ENCODE measurements at places on chromosomes 13 and 19.

GRCh38 chr13:84925443-84925842 is 873.8 kb downstream of the SLITRK6 start:
- DNase-seq, result no peak

DNA sequence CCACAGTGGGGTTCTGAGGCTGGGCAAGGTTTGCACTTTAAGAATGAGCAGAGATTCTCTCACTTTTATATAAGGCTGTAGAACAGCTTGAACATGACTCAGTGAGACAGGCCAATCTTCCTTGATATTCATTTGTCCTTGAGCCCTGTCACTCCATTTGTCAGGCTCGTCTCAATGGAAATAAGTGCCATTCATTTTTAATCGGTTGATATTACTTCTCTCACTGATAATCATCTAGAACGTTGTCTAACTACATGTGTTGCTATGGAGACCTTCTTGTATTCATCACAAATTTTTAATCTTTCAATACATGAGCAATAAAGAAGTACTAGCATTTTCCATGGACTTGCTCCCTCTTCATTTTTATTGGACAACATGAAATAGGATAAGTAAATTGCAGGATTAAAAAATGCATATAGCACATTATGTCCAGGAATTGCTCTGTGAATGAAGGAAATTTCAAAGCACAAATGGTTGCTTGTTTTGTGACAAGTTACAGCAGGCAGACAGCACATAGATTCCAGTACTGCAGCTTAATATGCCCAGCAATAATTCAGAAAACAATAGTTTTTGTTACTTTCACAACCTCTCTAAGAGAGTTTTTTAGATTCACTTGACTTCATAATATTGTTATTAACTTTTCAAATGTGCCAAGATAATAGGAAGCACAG is 1178.4 kb upstream of the ATXN8OS start:
- no peak for DNase-seq

DNA sequence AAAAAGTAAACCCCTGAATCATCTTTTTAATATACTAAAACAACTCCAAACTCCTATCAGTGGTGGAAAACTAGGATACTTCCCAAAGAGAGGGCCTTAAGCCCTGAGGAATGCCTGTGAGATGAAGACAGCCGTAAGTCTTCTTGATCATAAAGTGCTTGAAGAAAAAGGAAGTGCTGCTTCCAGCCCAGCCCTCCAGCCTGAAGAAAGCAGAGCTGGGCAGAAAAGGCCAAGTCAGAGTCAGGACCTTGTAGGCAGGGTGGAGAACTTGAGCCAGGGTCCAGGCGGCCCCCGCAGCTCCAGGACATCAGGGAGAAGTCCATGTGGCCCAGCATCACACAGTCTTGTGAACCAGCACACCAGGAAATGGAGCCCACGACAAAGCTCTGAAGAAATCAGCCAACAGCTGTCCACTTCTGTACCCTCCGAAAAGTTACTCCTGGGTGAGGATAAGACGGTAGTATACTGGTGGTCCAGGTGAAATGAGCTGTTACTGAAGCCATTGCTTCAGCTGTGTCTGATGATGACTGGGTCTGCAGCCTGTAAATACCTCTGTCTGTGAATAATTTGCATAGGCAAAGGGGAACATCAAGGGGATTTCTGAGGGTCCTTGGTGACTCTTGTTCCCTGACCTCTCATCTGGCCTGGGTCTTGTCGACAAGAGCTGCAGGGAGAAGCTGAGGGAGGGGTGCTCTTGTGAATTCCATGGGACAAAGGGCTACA is 18.7 kb upstream of the CRYL1 start:
- no peak for DNase-seq

GRCh38 chr19:55590617-55591016 is 8.7 kb downstream of the FIZ1 start:
- no peak for DNase-seq

DNA sequence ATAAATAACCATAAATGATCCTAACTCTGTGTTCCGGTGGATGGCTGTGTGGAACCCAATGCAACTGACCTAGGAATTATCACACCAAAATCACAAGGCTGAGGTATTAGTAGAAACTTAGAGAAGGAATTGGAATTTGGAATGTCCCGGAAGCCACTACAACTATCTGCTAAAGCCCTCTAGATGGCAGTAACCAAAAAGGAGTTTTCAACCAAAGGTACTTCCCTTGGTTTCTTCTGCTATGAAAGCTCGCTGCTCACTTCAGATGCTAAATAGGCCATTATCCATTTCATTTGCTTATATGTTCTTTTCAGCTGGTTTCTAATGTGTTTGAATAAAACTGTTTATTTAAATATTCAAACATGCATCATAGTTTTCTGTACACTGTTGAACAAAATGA is 1589.1 kb upstream of the SPRY2 start:
- DNase-seq, result no peak

DNA sequence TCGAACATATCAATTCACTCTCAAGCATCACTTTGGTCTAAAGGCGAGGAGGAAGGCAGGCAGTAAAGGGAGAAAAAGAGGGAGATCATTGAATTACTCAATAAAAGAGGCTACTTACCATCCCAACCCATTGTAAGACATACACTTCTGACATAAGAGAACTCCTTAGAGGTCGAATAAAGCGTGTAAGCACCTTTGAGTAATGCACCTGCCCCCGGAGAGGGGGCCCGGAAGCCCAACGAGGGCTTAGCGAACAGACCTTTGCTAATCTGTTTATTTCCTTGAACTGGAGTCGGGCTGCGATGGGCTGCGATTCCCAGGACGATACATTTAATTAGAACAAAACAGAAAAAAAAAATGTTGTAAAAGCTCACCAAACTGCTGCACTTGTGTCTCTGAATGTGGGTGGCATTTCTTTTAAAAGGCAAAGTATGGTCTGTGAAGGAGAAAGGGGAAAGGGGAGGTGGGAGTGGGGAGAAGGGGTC is 3.0 kb downstream of the ZC3H4 start:
- peak; percentile 42 for DNase-seq

DNA sequence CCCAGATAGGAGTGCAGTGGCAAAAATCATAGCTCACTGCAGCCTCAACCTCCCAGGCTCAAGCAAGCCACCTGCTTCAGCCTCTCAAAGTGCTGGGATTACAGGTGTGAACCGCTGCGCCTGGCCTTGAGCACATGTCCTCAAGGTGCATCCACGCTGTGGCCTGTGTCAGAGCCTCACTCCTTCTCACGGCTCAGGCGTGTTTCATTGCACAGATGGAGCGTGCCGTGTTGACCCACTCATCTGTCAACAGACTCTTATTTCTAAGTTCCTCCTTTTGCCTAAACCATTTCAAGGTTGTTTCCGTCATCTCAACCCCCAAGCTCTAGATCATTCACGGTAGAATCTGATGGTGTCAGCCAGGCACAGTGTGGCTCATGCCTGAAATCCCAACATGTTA is 28.2 kb downstream of the ATP8B3 start:
- DNase-seq, result no peak

Data from activated naive CD8-positive, alpha-beta T cell treated with anti-CD3 and anti-CD28 coated beads, Interleukin-2, amount 50 U/mL, for 24 hours (primary cell).